Brain microvascular endothelial cell (primary cell): ENCODE measurements at places on chromosomes 16 and 17.

DNA sequence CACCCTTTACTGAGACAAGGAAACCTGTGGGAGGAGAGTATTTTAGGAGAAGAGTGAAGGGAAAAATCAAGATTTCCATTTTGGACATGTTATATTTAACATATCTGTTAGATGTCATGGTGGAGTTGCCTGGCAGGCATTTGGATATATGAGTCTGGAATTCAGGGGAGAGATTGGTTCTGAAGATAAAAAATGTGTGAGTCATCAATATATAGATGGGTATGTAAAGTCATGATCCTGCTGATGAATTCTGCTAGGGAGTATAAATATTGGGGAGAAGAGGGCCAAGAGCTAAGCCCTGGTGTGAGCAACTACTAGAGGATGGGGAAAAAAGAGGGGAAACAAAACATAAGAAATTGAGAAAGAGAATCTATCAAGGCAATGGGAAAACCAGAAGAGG, 151.3 kb upstream of the SOX9 start:
- no peak for DNase-seq

DNA sequence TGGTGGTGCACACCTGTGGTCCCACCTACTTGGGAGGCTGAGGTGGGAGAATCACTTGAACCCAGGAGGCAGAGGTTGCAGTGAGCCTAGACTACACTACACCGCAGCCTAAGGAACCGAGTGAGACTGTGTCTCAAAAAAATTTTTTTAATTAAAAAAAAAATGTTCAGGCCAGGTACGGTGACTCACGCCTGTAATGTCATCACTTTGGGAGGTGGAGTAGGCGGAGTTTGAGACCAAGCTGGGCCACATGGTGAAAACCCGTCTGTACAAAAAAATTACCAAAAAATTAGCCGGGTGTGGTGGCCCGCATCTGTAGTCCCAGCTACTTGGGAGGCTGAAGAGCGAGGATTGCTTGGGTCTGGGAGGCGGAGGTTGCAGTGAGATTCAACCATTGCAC, 3.6 kb upstream of the FAM222B start:
- DNase-seq, result no peak

GRCh38 chr17:600576-601243, 113.9 kb downstream of the VPS53 start:
- DNase-seq, result no peak

- DNase-seq, result no peak
Observed at GRCh38 chr16:86814256-86814655, 235.9 kb downstream of the FOXL1 start.

GRCh38 chr16:87948119-87948545, 3.1 kb upstream of the BANP start:
- DNase-seq, result no peak

GRCh38 chr17:34580685-34581445, 1.5 kb downstream of the TMEM132E start:
- DNase-seq, result no peak

DNA sequence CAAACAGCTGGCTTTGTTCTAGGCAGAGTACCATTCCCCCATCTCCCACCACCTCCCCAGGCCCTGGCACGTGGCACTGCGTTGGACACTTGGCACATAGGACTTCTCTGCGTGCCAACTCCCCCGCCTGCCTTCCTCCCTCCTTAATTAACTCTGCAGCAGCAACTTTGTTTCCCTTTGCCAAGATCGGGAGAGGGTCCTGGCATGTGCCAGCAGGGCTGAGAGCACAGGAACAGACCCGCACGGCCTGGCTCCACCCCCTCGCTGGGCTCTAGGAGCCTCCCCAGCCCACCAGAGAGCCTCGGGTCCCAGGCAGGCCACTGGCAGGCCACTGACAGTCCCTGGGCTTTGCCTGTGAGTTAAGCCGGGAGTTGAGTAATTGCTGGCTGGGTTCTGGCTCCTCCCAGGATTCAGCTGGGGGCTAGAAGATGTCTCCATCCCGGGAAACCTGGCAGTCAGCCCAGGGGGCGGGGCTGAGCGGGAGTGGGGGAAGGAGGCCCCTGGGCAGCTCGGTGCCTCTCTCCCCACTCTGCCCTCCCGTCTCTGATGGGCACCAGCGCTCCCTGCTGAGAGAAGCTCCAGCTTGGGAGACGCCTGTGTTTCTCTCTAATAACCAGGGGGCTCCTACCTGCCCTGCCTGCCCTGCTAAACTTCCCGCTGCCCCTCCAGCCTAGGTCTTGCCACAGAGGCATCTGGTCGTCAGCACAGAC, 224.0 kb upstream of the TNRC6C start:
- DNase-seq, result peak; percentile 21

DNA sequence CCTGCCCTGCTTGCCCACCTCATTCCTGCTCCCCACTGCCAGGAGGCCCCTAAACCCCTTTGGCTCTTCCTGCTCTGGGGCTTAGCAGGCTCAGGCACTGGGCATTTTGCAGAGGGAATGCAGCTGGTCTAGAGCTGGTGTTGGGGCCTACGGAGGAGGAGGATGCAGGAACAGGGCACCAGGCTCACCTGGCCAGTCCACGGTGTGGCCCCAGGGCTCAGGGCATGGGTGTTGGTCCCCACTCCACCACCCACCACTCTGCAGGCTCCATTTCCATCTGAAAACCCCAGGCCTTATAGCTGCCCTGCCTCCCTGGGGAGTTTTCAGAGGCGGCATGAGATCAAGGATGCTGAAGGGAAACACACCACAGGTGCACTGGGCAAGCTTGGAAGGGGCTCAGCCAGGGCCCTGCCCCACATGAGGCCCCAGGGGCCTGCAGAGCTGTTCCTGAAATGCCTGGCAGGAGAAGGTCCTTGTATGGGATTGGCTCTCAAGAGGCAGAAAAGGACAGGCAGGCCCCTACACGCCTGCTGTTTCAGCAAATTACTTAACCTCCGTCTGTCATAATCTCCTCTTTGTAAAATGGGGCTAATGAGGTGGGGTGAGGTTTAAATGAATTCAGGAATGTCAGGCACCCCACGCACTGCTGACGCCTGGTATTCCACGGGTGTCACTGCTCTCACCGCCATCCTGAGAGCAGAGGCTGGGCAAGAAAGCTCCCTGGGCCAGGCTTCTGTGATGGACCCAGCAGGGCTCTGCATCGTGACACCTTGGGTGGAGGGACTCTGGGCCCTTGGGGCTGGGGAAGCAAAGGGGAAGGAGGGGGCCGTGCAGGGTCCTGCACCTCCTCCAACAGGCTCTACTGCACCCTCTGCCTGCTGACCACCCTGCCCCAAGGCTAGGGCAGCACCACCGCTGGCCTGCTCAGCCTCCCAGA, 9.3 kb downstream of the SLC47A2 start:
- no peak for DNase-seq

- DNase-seq, result peak; percentile 47
Observed at GRCh38 chr17:20189302-20189701, 180.1 kb downstream of the SPECC1 start.
